ENCODE measurements at places on chromosomes 16 and 17.

DNA sequence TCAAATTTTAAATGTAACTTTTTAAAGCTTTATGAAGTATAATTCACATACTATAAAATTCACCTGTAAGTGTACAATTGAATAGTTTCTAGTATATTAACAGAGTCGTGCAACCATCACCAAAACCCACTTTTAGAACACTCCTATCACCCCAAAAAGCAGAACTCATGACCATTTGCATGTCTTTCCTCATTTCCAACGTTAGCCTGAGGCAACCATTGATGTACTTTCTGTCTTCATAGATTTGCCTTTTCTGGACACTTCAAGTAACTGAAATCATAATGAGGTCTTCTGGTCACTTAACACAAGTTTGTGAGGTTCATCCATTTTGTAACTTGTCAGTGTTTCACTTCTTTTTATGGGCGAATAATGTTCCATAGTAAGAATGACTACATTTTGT lies 33.2 kb downstream of the METTL16 start:
- DNase-seq, result no peak

DNA sequence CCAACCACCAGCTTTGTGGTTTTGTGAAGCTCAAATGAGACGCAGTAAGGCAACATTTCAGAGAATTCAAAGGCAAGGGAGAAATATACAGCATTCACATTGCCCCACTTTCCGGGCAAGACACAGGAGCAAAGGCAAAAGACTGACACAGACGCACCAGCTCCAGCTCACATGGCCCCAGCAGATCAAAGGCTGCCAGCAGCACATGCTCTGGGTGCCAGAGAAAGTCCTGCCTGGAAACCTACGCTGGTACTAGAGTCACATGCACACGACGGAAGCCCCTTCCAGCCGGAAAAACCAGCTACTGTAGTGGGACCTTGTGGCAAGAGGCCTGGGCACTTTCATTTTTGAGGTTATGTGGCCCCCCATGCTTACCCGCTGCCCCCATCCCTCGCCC lies 50.1 kb downstream of the GTF3C1 start:
- DNase-seq, result no peak

DNA sequence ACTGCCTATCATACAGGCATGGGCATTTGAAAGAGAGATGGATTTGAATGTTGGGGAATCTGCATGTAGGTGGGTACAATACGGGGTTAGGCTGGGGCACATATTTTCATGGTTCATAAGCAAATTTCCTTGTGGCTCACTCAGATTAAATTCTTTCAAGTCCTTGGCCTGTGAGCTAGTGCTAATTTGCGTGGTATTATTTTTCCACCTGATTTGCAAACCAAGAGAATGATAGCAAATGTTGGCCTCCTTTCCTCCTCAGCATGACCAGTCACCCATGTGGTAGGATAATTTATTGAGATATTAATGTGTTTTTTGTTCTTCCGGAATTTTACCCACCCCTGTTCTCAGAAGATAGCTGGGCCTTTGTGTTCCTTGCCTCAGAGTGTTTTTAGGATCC lies 22.9 kb downstream of the FAM20A start:
- no peak for DNase-seq

DNA sequence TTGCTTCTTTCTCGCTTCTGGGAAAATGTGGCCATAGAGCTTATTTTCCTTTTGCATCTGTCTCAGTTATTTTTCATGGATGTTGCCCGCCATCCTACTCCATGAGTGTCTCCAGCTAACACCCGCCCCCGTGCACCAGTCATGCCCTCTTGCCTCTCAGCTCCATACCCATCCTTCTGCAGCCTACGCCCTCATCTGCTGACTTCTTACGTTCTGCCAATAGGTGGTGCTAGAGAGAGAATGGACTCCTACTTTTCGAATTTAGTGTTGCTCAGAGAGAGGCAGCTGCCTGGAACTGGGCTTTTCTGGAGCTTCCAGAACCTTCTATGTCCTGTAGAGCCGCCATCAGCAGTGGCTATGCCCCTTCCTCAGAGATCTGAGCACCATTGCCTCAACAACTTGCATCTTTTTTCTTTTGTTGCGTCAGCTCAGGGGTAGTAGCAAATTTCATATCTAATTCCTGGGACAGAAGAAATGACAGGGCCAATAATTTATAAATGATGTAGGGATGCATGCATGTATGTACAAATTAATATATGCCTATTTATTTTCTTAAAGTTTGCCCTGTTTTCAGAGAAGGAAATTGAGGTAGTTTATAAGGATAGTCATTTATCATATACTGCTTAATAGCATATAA lies 119.7 kb upstream of the MYOCD start:
- DNase-seq, result peak; percentile 56

GRCh38 chr17:38789185-38789584 lies 10.2 kb downstream of the PIP4K2B start:
- no peak for DNase-seq

GRCh38 chr17:70366386-70366785 lies 197.1 kb downstream of the KCNJ2 start:
- no peak for DNase-seq

DNA sequence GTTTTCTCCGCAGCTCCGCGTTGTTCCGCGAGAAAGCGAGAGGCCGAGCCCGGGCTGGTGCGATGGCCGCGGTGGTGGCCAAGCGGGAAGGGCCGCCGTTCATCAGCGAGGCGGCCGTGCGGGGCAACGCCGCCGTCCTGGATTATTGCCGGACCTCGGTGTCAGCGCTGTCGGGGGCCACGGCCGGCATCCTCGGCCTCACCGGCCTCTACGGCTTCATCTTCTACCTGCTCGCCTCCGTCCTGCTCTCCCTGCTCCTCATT lies 404 bp downstream of the EMC6 start:
- no peak for DNase-seq

GRCh38 chr17:74042744-74043486 lies 160.6 kb upstream of the RPL38 start:
- peak; percentile 58 for DNase-seq

DNA sequence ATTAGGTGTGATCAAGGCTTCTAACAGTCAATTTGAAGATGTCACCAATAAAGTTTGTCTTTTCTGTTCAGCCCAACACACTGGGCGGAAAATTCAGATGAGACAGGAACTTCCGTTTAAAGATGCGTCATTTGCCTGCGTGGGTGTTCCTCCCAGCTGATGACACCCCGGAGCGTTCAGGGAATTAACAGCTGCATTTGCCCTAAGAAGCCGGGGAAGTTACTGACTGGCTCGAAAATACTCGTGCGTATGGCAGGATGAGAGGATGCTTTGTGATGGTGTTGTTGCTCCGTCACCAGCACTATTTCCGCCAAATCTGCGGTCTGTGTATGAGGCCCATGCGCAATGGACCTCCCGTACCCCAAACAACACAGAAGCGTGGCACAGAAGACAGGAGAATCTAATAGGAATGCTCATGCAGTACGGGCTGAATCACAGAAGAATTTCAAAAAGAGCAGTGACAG lies 11.9 kb upstream of the PVALEF start:
- DNase-seq, result no peak

GRCh38 chr17:2880050-2880449 lies 83.8 kb downstream of the RAP1GAP2 start:
- no peak for DNase-seq

DNA sequence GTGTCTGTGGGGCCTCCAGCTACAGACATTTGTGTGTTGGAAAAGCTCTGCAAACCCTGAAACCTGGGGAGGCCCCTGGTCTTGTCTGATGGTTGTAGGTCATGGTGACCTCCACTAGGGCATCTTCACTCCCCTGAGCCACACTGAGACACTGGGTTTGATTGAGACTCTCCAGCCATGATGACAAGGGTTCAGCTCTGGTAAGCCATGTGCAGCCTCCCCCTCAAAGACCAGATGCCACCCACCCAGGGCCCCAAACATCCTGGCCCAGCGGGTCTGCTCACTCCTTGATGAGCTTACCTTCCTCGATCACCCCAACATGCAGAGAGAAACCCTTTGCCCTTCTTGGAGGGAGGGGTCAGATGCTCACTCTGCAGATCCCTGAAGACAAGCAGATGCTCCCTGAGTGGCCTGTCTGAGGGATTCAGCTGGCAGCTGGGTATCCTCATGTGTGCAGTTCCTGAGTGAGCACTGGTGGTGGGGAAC lies 101.6 kb downstream of the METRNL start:
- no peak for DNase-seq

- no peak for DNase-seq
These were observed 267.5 kb downstream of the HS3ST4 start for GRCh38 chr16:25959221-25959620.

DNA sequence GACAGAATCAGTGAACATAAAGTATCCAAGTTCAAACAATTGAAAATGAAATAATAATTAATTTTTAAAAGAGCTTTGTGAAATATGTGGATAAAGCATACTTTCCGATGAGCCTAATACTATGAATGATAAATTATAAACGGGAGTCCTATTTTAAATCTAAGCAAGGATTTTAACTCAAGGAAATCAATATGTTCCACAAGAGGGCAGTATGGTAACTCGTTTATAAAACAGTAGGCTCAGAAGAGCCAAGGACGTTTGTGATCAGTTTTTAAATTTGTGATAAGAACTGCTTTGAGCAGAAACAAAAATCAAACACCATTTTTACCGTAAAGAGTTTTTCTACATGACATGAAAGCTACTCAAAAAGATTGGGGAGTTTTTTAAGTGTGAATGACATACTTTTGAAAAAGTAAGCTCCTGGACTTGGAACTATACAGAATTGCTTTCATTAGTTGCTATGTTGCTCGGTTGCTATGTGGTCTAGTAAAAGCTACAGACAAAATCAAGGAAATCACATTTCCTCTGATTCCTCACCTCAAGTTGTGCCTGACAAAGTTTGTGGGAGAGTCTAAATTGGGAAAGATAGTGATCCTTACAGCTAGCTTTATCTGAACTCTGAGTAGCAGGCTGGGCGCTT lies 11.8 kb upstream of the TEKT1 start:
- no peak for DNase-seq

DNA sequence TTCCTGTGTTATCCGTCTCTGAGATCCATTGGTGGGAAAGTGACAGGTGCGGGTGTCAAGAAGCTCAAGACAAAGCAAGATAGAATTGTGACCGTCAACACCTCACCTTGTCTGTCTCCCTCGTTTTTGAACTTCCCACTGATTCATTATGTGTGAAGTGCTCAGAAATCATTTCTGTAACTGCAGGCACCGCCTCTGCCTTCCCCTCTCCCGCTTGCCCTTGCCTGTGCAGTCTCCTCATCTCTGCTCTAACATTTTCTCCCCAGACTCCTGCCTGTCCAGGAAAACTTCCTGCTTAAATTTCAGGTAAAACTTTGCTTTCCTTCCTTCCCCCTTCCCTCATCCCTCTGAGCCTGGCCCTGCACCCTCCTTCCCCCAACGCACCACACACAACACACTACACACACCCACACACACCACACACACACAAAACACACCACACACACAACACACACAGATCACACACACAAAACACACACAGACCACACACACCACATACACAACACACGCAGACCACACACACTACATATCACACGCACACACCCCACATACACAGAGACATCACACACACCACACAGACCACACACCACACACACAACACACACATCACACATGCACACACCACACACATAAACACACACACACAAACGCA lies 25.7 kb downstream of the CALB2 start:
- no peak for DNase-seq
